ENCODE measurements at places on chromosomes 7 and 10.

DNA sequence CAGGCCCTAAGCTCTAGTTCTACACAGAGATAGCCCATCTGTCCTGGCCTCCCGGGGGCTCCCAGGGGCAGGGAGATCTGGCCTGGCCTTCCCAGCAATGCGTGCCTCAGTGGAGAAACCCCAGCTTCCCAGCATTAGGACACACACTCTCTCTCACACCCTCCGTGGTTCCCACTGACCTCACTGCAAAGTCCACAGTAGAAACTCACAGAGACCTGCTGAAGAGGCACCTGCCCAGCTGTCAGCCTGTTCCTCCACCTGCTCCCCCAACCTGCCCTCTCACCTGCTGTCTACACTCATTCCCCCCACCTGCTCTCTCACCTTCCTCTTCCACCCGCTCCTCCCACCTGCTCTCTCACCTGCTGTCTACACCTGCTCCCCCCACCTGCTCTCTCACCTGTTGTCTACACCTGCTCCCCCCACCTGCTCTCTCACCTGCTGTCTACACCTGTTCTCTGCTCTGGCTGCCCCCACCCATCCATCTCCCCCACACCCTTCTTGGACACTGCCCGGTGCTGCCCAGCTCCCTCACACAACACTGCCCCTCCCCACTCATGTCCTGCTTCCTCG, 21.1 kb upstream of the PFKP start:
- no peak for DNase-seq

DNA sequence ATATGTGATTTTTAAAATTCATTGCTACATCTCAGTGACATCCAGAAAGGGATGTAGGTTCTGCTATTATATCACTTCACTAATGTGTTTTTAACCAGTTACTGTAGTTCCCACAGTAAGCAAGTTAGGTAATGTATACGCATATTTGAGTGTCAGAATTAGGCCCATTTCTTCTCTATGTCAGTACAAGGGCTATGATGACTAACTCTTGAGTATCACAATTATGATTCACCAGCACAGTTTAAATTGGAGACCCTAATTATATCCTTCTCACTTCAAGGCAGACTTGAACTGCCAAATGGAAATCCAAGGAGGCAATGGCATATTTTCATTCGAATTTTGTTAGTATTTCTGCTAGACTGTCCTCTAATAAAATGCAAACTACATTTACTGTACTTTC, 23.6 kb downstream of the BZW2 start:
- DNase-seq, result no peak

DNA sequence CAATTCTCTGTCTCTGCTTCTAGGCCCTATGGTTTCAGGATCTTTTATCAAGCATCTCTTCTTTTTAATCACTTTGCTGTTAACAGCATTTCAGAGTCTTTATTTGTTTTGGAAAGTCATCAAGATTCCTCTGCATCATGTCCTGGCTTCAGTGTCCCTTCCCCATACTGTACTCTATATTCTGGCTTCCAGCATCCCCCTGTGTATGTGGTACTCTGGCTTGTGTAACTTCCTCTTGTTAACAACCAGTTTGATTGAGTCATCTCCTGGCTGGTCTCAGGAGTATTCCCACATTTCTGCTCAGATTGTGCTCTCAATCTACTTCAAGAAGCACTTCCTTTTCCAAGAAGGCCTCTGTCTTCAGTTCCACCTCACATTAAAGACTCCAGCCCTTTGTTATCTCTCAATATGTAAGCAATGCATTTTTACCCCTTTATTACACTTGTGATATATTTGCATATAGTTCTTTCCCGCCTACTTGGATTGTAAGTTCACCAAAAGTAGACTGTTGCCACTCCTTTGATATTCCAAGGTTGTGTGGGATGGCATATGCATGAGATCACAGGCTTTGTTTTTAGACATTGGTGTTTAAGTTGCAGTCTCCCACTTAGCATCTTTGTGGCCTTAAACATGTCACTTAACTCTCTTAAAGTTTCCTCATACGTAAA, 15.1 kb upstream of the ATE1 start:
- DNase-seq, result no peak

DNA sequence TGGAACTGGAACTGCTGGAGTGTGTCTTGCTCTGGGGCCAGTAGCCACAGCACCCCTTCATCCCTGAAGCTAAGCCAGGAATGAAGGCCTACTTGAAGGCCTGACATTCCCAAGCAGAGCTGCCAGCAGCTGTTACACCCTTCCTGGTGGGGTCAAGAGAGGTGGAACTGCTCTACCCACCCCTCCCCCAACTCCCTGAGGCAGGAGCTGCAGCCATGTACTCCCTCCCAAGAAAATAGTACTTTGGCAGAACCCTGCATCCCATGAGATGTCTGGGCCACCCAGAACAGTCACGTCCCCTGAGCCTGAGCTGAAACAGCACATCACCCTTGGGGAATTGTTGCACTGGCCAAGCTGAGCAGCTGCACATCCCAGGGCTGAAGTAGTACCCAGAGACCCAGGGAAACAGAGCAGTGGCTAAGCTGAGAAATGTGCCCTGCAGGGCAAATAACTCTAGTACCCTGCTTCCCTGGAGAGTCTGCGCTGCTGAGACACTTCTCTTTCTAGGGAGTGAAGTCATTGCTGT, 63.4 kb upstream of the PLA2G12B start:
- DNase-seq, result no peak

DNA sequence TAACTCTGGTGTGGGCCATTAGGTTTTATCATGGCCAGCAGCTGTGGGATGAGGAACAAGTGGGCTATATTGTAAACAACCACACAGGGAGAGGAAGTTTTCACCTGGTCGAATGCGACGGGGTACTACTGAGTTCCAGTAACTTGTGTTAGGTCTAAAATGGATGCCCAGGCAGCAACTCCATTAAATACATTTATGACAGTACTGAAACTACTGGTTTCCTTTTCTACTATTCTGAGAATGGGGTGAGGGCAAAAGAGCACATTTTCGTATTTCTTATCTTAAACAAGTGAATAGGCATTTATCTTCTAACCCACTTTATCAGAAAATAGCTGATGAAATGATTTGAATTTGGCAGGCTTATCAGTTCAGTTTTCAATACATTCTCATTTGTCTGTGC, 109.7 kb downstream of the C1GALT1 start:
- DNase-seq, result no peak
